ENCODE measurements at places on chromosomes 13 and 19. TPM values are rescaled to one million over a fixed set of nuclear protein-coding genes. Genes with fewer than 3 reads are reported as not detected.

GRCh38 chr13:64066711-64067110 lies 2651.1 kb upstream of the PCDH20 start:
- no peak for DNase-seq

The FCAR gene
- polyA plus RNA-seq = 0.73 TPM

GRCh38 chr19:33550768-33551167 lies 29.2 kb upstream of the PEPD start:
- DNase-seq = no peak

The PSMD8 gene
- polyA plus RNA-seq = 163 TPM

GRCh38 chr13:33052506-33053280 lies 36.5 kb downstream of the KL start:
- no peak for DNase-seq

The DACT3 gene
- polyA plus RNA-seq = 47.0 TPM

The KLK15 gene
- polyA plus RNA-seq = not detected

GRCh38 chr19:11261971-11262839 lies at the start of gene DOCK6:
DOCK6 (minus strand) TSS chr19:11262524; CDS start chr19:11262440, 84 bp downstream.
- DNase-seq = no peak

DNA sequence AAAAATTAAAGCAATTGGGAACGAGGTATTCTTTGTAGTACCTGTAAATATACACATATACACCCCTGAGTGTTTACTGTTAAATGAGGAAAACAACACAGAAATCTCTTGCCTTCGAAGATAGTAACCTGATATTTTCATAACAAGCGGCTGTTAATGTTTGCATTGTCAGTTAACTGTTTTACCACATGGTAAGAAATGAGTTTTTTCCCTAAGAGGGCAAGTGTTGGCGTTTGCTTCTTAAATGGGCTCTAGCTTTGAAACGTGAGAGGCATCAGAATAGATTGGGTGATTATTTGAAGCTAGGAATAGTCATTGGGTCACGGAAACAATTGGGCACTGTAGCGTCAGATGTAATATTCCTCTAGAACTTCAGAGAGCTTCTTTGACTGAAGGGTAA lies 22.0 kb upstream of the UPF3A start:
- DNase-seq = no peak

The SEMA6B gene
- 2.6 TPM for polyA plus RNA-seq

GRCh38 chr19:51439021-51439465 lies 19.2 kb downstream of the SIGLEC8 start:
- DNase-seq = no peak

DNA sequence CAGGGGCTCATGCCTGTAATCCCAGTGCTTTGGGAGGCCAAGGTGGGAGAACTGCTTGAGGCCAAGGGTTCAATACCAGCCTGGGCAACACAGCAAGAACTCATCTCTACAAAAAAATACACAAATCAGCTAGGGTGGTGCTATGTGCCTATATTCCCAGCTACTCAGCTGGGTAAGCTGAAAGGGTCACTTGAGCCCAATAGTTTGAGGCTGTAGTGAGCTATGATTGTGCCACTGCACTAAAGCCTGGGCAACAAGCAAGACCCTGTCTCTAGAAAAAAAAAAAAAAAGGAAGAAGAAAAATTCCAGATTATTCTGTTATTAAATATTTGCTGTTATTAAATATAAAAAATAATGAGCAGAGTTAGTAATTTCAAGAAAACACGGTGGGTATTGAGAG lies 131.1 kb downstream of the RGCC start:
- DNase-seq = no peak

GRCh38 chr13:42876887-42877545 lies 95.6 kb downstream of the FAM216B start:
- no peak for DNase-seq

DNA sequence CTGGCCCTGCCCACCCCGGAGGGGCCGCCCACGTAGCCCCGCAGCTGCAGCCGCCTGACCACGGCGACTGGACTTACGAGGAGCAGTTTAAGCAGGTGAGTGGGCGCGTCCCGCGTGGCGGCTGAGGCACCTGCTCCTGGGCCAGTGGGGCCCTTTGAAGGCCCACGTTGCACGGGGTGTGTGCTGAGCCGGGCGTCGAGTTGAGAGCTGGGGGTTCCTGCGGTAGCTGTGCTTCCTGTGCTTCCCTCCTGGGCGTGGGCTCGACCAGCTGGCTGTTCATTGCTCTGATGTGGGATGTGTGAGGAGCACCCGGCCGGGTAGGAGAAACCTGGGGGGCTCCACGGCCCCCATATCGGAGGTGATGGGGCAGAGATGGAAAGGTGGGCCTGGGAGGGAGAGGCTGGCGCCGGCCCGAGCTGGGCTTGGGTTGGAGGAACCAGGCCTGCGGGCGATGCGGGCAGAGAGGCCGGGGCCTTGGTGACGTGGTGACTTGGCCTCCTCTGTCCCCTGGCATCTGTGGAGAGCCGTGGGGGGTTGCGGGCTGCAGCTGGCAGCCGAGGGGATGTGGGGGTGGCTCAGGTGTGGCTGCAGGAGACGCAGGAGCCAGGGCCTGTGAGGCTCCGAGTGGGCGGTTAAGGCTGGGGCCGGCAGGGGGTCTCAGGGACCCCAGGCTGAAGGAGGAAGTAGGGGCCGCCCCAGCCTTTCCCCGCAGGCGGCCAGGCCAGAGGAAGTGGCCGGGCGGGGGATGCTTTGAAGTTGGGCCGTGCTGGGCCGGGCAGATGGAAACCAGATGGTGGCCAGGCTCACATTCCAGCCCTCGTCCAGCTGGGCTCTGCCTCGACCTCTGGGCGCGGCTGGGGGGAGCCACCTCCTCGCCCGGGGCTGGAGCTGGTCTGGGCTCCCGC lies 7.1 kb downstream of the ARID3A start:
- peak; percentile 85 for DNase-seq
